ENCODE measurements at places on chromosomes 7 and 10. TPM values are rescaled to one million over a fixed set of nuclear protein-coding genes. Genes with fewer than 3 reads are reported as not detected.

Gene LRRC4
- polyA plus RNA-seq, result not detected

Gene SPOCK2
- 65.5 TPM for polyA plus RNA-seq

Gene SCART1
- not detected for polyA plus RNA-seq

Gene COL26A1
- polyA plus RNA-seq, result not detected

Gene UPK3BL2
- 3.9 TPM for polyA plus RNA-seq

Gene MASTL
- polyA plus RNA-seq, result 3.8 TPM

Gene CH25H
- not detected for polyA plus RNA-seq

Gene OPALIN
- polyA plus RNA-seq, result not detected

Gene AKR1C2
- not detected for polyA plus RNA-seq

Gene NAT16
- not detected for polyA plus RNA-seq

Gene NUB1
- polyA plus RNA-seq, result 82.8 TPM

Gene EBLN1
- not detected for polyA plus RNA-seq

Gene FAM25G
- polyA plus RNA-seq, result not detected

Gene ZNF22
- 42.9 TPM for polyA plus RNA-seq

Gene UNCX
- polyA plus RNA-seq, result not detected

Gene EPHB6
- 37.6 TPM for polyA plus RNA-seq

Gene CFAP43
- not detected for polyA plus RNA-seq

Gene SORCS3
- not detected for polyA plus RNA-seq

Gene WNT8B
- polyA plus RNA-seq, result not detected

Gene SFMBT2
- polyA plus RNA-seq, result 1.6 TPM

Gene PANK1
- polyA plus RNA-seq, result 0.86 TPM

Gene VWDE
- not detected for polyA plus RNA-seq

Gene ASAH2
- 1.5 TPM for polyA plus RNA-seq

Gene PDZD7
- not detected for polyA plus RNA-seq

Gene CREB5
- polyA plus RNA-seq, result 1.3 TPM

Gene SLC16A9
- not detected for polyA plus RNA-seq

Gene GALNT17
- polyA plus RNA-seq, result not detected

Gene INMT
- not detected for polyA plus RNA-seq

Gene ODAD2
- polyA plus RNA-seq, result not detected

Gene HYAL4
- polyA plus RNA-seq, result not detected

Gene FKBP14
- polyA plus RNA-seq, result 3.6 TPM

Gene NANOS1
- polyA plus RNA-seq, result not detected

Gene CYP3A7
- polyA plus RNA-seq, result not detected

Gene CYP2W1
- polyA plus RNA-seq, result not detected

Gene RBAK
- 5.3 TPM for polyA plus RNA-seq

Gene CNNM2
- polyA plus RNA-seq, result 7.9 TPM

Measured in IgD-negative memory B cell (primary cell).